ENCODE measurements at places on chromosomes 2 and 18. TPM values are rescaled to one million over a fixed set of nuclear protein-coding genes. Genes with fewer than 3 reads are reported as not detected.

DNA sequence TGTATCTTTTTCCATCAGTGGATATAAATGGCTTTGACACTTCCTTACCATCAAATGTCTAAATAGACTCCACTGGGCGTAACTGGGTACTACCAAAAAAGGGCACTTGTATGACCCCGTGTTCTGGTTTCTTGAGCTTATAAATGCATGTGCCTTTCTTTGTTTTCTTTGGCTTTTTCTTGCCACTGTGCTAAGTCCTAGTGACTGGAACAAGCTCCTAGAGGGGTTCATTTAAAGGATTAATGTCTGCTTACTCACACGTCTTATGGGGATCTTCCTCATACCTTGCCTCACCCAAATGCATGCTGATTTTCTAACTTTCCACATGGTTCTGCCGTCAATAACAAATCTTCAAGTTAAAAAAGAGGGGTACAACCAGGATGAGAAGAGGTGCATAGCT lies 19.8 kb upstream of the ZNF532 start:
- DNase-seq: no peak

DNA sequence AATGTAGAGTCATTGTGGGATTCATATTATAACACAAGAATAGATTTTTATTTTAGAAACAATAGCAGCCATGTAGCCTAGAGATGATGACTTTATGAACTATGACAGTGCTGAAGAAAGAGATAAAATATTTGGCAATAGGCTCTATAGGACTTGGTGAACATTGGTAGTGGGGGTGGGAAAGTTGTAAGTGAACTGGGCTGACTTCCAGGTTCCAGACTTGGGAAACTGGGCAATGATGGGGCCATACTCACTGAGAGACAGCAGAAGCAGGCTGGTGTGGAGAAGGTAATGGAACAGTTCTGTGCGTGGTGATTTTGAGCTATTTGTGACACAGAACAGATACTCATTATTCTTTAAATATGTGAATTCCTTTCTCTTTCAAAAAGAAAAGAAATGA lies 470.3 kb upstream of the HNRNPA3 start:
- no peak for DNase-seq

DNA sequence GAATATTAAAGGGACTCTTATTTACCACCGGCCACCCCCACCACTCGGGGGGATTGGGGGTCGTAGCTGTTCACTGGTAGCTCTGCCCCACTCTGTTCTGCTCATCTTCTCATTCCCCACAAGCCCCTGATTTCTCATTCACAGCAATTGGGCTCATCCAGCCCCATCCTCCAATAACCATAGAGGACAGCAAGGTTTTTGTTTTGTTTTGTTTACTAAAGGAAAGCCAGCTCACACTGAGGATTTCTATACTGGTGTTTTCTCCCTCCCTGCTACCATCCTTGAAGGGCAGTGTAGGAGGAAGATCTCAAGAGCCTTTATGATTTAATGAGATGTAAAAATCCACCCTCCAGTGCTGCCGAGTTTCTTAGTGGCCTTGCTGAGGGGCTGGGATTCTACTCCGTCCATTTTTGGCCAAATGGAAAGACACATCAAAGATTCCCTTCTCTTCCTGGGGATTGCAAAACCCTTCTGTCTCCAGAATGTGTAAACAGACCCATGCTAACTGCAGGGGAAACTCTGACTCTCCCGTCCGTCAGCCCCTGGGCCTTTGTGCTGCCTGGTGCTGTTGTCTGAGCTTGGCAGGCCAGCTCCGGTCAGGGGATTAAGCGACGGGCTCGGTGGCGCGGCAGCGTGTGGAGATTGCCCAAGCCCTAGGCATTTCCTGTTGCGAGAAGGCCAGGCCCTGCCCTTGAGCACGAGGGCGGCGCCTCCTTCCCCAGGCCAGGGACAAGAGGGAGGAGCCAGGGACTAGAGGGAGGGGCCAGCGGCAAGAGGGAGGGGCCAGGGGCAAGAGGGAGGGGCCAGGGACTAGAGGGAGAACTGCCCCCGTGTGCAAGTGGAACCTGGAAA lies 165.0 kb downstream of the ANTXR1 start:
- peak; percentile 98 for DNase-seq

DNA sequence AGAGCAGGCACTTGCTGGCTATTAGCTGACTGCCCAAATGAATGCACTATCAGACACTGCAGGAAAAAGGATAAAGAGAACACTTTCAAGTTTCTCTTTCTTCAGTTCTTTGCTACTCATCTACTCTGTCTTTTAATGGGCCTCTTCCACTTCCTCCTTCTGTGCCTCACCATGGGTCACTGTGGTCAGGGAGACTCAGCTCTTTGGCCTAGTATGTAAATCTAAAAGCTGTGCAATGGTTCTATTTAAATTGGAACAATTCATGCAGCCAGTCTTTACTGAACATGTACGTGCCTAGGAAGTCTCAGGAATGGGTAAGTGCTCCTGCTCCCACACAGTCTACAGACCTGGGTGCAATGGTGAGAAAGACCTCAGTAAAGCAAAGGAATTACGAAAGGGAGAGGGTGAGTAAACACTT lies 79.1 kb upstream of the DNMT3A start:
- no peak for DNase-seq

- no peak for DNase-seq
Measured at GRCh38 chr2:73037947-73038585, 33.4 kb downstream of the SFXN5 start.

DNA sequence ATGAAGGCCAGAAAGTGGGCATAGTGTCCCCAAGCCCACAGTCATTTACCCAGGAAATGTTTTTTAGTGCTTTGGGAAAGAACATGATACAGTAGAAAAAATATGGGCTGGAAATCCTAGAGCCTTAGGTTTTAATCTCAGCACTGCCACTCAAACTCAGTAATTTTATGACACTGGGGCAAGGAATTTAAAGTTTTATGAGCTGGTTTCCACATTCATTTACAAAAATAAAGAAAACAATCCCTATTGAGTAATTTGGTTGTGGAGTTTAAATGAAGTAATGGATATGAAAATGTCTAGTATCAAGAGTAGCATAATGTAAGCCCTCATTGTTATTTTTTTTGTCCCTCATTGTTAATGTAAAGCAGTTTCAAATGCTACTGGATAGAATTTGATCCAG lies 51.5 kb upstream of the FRZB start:
- no peak for DNase-seq

GRCh38 chr2:119352357-119352756 lies 14.3 kb downstream of the C2orf76 start:
- DNase-seq: no peak

DNA sequence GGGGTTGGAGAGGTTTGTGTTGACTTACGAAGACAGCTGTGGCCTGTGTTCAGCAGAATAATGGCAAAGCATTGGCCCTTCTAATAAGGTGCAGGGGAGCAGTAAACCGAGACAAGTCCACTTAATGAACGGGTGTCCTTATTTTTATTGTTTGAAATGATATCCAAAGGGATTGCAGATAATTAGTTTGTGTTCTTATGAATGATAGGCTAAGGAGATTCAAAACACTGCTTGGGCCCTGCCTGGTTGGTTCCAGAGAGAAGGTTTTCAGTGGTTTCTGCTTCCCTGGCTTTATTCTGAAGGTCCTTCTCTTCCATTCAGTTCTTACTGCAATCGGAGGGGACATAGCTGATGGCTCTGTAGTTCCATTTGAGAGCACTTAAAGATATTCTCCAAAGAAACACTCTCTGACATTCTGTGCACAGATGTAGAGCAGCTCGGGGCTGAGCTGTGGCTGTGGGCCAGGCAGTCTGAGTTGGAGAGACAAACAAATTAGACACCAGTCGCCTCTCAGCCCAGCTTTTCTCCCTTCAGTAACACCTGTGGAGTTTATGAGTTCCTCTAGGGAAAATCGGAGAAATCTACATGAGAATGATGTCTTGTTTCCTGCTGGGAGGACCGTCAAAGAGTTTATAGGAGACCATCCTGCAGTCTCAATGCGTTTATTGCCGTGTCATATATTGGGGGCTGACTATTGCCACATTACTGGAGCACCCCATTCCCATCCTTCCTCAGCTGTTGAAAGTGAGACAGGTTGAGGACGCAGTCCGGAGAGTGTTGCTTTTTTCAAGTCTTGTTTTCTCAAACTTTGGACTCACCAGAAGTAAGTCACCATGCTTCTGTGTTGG lies 6.5 kb downstream of the GREB1 start:
- DNase-seq: no peak

DNA sequence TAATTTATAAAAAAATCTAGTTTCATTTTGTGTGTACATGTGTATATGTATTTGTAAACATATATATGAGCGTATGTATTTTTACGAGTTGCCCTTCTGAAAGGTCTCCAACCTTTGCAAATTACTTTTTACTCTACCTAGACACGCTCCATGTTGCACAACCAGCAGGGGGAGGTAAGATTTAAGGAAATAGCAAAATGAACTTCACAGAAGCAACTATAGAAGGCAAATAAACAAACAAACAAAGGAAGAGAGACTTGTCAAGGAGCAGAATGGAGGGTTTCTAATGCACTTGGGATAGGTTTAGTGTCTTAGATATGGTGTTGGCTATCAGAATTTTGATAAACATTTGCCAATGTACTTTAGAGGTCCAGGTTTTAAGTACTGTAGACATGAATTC lies 820.5 kb upstream of the POU3F3 start:
- DNase-seq: no peak

GRCh38 chr2:189516546-189516945 lies 64.0 kb downstream of the SLC40A1 start:
- no peak for DNase-seq

DNA sequence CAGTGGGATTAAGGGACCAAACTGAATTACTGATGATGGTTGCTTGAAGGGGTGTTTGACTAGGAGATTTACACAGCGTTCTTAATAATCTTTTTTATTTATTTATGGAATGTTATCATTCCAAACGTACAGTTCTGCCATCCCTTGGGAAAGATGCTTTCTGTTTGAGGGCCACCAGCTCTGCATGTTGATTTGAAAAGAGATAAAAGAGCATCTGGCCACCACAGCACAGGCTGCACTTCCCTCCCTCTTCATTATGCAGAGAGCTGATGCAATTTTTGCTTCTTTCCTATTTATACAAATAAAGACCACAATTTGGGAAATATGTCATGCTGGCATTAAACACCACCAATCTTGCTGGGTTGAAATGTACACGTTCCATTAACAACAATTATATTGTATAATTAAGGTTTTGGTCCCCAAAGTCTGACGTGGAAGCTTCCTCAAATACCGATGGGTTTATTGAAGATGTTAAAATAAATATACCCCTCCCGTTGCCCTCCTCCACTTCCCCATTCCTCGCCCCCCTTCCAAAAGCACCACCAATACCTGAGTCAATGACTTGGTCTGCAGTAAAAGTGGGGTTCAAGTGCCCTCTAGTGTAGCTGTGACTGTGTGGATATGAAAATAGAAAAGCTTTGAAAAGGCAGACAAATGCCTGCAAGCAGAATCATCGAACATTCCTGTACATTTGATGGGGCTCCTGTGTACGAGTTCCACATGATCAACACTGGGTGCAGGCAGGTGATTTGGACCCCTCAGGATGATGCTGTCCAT lies 211.9 kb downstream of the HRH4 start:
- DNase-seq: no peak

DNA sequence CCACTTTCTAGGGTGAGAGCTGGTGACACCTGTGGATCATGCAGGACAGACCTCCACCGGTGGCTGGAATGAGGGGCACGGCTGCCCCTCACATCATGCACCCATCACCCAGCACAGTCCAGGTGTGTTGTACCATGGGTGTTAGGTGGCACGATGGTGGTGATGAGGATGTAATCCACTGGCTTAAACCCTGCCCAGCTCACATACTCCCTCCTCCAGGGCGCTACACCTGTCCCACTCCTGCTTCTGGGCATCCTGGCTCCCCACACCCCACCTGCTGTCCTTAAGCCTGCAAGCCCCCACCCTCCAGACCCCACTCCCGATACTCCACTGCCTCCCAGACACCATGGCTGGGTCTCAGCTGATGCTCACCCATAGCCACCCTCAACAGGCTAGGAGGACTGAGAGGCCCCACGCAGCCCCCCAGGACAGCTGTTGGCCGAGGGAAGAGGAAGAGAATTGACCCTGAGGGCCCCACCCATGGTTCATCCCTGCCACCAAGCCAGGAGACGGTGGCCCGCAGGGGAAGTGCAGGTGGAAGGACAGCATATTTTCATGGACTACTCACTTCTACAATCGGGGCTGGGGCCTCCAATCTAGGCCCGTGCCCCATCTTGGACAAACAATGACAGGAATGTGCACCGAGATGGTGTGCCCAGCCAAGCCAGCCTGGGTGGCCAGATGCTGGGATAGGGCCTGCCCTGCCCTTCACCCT lies 34.3 kb downstream of the MAL start:
- no peak for DNase-seq

- DNase-seq: no peak
Measured at GRCh38 chr2:136116151-136116812, 1.7 kb downstream of the CXCR4 start.

- DNase-seq: no peak
Measured at GRCh38 chr18:62389761-62390481, 64.8 kb downstream of the TNFRSF11A start.

- no peak for DNase-seq
Measured at GRCh38 chr2:98935777-98936352, at the start of gene CRACDL. TSS of gene CRACDL (minus strand) at chr2:98936225. CDS start at chr2:98846800, 89,425 bp downstream.

- no peak for DNase-seq
Measured at GRCh38 chr2:161020437-161020836, 139.8 kb upstream of the TANK start.

EPB41L5 gene
- total RNA-seq: 18.2 TPM

HOXD13 gene
- total RNA-seq: not detected

RNF125 gene
- 6.7 TPM for total RNA-seq

LOXL3 gene
- 27.1 TPM for total RNA-seq

LIMS2 gene
- total RNA-seq: 189 TPM

TBR1 gene
- total RNA-seq: not detected

FRZB gene
- 122 TPM for total RNA-seq

PPIL3 gene
- 17.8 TPM for total RNA-seq

DSG1 gene
- total RNA-seq: not detected

Data from aorta (tissue), 5 donors.